ENCODE measurements at places on chromosomes 4 and X. TPM values are rescaled to one million over a fixed set of nuclear protein-coding genes. Genes with fewer than 3 reads are reported as not detected.

The STK32B gene
- 6.4 TPM for total RNA-seq

The ESX1 gene
- total RNA-seq = not detected

The CLIC2 gene
- 15.5 TPM for total RNA-seq

The TMPRSS11D gene
- 72.4 TPM for total RNA-seq

DNA sequence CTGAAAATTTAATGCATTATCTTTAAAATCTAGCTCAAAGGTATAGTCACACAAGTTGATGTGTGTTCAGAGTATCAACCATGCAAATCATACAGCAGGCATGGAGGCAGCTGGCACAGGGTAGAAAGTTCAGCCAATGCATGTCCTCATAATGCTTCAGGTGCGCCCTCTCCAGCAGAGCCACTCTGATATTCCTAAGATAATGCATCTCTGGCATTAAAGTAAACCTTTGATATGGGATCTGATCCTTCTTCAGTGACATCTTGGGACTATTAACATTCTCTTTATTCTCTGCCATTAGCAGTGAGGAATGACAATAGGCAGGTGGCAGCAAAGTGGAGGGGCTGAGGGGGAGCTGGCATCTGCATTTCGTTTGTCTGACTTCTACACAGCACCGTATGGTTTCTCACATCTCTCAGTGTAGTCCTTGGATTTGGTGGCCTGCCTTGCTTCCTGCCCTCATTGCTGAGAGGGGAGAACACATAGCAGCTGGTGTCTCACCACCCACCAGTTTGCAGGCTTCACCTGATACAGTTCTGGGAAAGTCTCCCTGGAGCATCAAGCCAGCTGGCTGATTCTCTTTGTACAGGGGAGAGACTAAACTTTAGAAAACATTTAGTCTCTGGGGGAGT, 168.7 kb upstream of the TBC1D9 start:
- no peak for DNase-seq

GRCh38 chrX:128691872-128692271, 639.7 kb upstream of the ACTRT1 start:
- no peak for DNase-seq

GRCh38 chr4:114495471-114495928, 103.1 kb upstream of the UGT8 start:
- DNase-seq = no peak

- DNase-seq = no peak
Observed at GRCh38 chr4:32752962-32753361, 2032.8 kb downstream of the PCDH7 start.

GRCh38 chrX:77953708-77954107, 15.7 kb downstream of the PGAM4 start:
- DNase-seq = no peak

DNA sequence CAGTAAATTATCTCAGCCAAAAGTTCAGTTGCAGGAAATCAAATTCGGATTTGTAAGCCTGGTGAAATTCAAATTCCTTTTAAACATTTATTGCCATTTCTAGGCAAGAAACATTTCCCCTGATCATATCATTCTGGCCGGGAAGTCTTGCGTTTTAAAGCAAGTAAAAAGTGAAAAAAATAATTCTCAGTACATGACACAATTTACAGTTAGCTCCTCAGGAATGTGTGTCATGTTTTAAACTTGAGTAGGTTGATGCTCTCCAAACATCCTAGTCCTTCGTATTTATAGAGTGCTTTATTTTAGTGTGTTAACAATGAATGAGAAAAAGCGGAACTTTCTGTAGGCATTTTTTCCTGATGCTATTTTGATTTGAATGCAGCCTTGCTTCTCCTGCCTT, 158.3 kb upstream of the SCML1 start:
- no peak for DNase-seq

DNA sequence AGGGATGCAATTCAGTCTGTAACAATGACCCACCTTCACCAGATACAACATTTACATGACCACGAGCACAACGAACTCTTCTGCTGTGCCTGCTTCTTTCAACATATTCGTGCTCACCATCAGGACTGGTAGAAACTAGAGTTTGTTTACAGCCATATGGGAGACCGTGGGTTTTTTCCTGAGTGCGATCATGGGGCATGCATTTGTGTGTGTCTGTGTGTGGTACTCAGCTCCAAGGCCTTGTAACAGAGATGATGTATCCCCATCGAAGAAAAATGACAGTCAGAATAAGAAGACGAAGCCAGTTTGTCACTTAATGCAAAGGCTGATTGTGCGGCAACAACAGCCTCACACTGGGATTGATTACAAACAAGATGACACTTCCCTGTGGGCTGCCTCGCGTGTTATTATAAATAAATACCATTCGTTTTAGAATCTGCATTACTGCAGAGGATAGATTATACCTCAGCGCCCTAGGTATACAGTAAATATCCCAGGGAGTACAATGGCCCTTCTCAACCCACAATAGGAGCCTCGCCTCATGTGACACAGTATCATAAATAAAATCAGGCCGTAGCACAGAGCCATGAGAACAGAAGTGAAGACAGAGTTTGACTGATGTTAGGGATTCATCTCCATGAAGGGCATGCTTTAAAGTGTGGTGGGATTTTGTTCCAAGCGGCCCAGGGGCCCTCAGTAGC, 97.3 kb upstream of the NOCT start:
- DNase-seq = no peak

GRCh38 chr4:152676052-152676854, 3.5 kb downstream of the TMEM154 start:
- no peak for DNase-seq

- DNase-seq = no peak
Observed at GRCh38 chr4:75633846-75634245, 3.5 kb upstream of the CDKL2 start.

DNA sequence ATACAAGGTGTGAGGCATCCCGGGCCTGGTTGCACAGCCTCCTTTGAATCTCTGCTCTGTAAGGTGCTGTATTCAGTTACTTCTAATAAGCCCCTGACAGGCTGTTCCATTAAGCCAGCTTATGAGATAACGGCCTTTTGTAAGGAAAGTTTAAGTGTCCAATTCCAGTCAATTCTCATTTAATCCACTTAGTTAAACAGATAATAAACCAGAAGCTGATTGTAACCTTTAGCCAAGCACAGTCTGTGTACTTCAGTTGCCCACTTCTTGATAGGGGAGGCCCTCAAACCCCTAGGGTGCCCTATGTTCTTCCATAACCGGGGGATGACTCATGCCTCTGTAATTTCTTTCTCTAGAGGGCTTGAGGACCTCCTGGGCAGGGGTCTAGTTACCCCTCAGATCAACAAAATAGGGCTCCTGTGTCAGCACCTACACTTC, 63.4 kb downstream of the RASL11B start:
- no peak for DNase-seq

- DNase-seq = no peak
Observed at GRCh38 chrX:72137846-72138495, 6.3 kb upstream of the RTL5 start.

DNA sequence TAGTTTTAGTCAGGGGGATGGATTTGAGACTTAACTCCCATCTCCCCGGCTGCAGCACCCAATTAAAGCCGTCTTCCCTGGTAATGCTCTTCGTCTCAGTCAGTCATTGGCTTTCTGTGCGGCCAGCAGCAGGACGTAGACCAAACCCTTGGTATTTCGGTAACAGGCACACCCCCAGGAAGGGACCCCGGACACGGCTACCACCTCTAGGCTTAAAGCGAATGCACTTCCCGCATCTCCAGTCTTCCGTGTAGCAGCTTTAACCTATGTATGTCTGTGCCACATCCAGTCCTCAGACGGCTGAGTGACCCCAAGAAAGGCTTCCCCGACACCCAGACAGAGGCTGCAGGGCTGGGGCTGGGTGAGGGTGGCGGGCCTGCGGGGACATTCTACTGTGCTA, 1.5 kb upstream of the CTAG2 start:
- peak; percentile 56 for DNase-seq

Measured in vagina (tissue), 2 donors.